ENCODE measurements at places on chromosomes 3 and 15. TPM values are rescaled to one million over a fixed set of nuclear protein-coding genes. Genes with fewer than 3 reads are reported as not detected.

ST8SIA2 gene
- total RNA-seq, result 2.0 TPM

BCHE gene
- total RNA-seq, result 0.73 TPM

TMPRSS7 gene
- total RNA-seq, result not detected

C3orf80 gene
- total RNA-seq, result 3.0 TPM

DUOX1 gene
- 2.1 TPM for total RNA-seq

MYH15 gene
- total RNA-seq, result 0.07 TPM

NANOGP8 gene
- total RNA-seq, result 49.6 TPM

ALDH1A2 gene
- total RNA-seq, result not detected

BCL2A1 gene
- not detected for total RNA-seq

SLCO2A1 gene
- total RNA-seq, result 1.6 TPM

Measured in GM23338 (cell line).